Smooth muscle cell of trachea (primary cell): ENCODE measurements at places on chromosomes 1 and 21. TPM values are rescaled to one million over a fixed set of nuclear protein-coding genes. Genes with fewer than 3 reads are reported as not detected.

Gene CD2
- total RNA-seq = under 0.01 TPM in 1 of 2 replicates, not detected in the other

Gene CD5L
- total RNA-seq = not detected in 2 replicates

Gene CD53
- total RNA-seq = not detected in 2 replicates

Gene GPX7
- 35.1 and 45.2 TPM in 2 replicates for total RNA-seq

Gene HRNR
- not detected in 2 replicates for total RNA-seq

Gene PDC
- total RNA-seq = not detected in 2 replicates

Gene KCNT2
- 2.3 and 2.5 TPM in 2 replicates for total RNA-seq

Gene MTF2
- total RNA-seq = 9.9 and 15.7 TPM in 2 replicates

Gene HTR6
- total RNA-seq = under 0.01 TPM in 1 of 2 replicates, not detected in the other

Gene KRTAP7-1
- not detected in 2 replicates for total RNA-seq

Gene SPATA21
- total RNA-seq = 0.17 TPM in 1 of 2 replicates, not detected in the other

Gene FAM72C
- total RNA-seq = 1.5 TPM in 1 of 2 replicates, not detected in the other

Gene EIF4G3
- total RNA-seq = 41.4 and 44.8 TPM in 2 replicates

Gene SELENOF
- total RNA-seq = 199 and 251 TPM in 2 replicates
